Thymus (tissue), 14 donors: ENCODE measurements at places on chromosomes 1 and 21.
A peak's percentile ranks its signal among the peaks of the same experiment; 100 is the strongest.

DNA sequence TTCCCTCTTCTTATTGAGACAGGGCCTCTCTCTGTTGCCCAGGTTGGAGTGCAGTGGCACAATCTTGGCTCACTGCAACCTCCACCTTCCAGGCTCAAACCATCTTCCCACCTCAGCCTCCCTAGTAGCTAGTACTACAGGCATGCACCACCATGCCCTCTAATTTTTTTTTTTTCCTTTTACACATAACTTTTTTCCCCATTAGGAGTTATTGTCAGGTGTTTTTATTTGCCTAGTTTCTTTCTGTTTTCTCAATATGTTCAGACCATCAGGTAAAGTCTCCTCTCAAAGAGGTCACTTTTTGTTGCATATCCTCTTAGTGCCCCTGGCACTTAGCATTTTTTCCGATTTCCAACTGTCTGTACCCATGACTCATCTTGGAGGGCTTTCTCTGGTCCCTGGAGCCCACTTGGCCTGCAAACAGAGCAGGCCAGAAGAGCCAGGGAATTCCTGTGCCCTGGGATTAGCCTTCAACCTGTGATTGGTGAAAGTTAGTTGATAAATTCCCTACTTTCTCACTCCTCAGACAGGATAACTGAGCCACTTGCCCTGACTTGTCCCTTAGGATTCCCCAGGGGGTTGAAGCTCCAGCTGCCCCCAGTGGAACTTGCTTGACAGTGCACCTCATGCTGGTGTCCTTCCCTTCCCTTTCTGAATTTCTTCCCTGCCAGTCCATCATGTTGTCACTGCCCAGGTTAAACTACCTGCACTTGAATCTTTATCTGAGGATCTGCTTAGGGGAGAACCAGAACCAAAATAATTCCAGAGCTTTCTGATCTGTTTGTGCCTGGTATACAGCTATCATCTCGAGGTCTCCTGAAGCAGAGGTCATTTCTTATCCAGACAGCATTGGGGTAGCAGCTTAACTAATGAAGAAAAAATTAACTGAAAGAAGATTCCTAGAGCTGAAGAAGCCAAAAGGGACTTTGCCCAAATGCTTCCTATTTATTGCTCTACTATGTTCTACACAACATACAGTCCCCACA, 2.4 kb downstream of the NTPCR start:
- peak; percentile 56 for DNase-seq

DNA sequence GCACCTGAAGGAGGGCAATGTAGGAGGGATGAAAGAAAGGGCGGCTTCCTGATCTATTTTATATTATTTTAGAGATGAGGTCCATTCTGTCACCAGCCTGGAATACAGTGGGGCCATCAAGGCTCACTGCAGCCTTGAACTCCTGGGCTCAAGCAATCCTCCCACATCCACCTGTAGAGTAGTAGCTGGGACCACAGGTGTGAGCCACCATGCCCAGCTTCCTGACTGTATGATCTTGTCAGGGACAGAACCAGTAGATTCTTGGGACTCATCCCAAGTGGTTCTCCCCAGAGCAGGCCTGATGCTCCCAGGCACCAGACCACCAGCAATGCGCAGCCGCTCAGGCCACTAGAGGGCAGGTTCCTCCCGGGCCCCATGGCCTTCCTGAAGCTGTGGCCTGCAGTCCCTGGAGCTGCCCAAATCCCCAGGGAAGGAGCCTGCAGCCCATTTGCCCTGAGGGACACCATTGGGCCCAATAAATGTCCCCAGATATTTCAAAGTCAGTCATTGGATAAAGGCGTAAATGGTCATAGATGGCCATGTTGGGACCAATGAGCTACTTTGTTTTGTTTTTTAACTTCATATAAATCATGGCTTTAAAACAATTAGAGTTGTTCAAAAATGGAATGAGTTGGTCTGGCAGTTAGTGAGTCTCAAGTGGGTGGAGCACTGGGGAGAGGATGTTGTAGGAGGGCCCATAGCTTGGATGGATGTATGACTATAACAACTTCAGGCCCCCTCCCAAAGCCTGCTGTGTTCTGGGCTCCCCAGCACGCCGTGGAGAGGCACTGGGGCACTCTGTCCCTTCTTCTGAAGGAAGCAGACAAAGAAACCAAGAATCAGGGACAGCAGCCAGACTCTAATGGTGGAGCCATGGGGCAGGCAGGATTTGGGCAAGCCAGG, 44.7 kb upstream of the GOLT1A start:
- DNase-seq = peak; percentile 19

GRCh38 chr1:61368876-61369275, 286.5 kb downstream of the NFIA start:
- DNase-seq = no peak

GRCh38 chr21:27149034-27149433, 182.1 kb upstream of the ADAMTS5 start:
- no peak for DNase-seq

- DNase-seq = no peak
Measured at GRCh38 chr1:54579337-54579781, 31.3 kb downstream of the ACOT11 start.
